ENCODE measurements at places on chromosomes 4 and X.

- DNase-seq = no peak
These were observed 32.1 kb downstream of the TMEM131L start for GRCh38 chr4:153497988-153498967.

- DNase-seq = no peak
These were observed 14.4 kb upstream of the NMU start for GRCh38 chr4:55650483-55650882.

DNA sequence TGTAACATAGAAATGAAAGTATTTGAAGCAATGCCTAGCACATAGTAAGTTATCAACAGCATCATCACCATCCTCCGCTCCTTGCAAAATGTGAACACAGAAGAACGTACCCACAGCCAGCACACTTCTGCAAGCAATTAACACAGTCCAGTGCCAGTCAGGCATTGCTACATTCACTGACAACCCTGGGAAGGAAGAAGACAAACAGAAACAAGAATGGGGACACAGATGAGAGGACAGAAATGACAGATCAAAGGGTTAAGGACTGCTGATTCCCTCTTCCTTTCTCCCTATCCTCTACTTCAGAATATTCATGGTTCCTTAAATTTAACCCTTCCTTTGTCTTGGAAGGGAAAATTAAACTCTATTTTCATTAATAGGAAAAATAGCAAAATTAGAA, 53.1 kb downstream of the CHM start:
- no peak for DNase-seq

DNA sequence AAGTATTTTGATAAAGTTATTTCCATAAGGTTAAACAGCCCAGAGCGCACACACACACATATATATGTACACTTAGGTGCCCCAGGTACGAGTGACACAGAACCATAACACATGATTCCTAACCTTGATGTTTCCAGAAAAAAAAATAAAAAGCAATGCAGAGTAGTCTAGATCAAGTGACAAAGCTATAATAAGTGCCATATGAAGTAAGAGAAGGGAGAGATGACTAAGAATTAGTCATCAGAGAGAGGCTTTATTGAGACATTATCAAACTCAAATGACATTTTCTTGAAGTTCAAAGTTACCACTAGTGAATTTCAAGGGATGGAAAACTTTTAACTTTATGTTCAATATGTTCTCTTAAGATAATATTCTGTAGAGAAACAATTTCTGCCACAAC, 215.0 kb downstream of the HTR2C start:
- DNase-seq = no peak

- DNase-seq = peak; percentile 21
These were observed 27.7 kb downstream of the CD38 start for GRCh38 chr4:15805583-15806517.
